Activated effector memory CD4-positive, alpha-beta T cell treated with anti-CD3 and anti-CD28 coated beads, Interleukin-2, amount 50 U/mL, for 16 hours (primary cell): ENCODE measurements at places on chromosomes 12 and 14.

- DNase-seq = no peak
Observed at GRCh38 chr14:34030864-34031263, 80.0 kb upstream of the EGLN3 start.

- DNase-seq = no peak
Observed at GRCh38 chr14:66046035-66046434, 440.1 kb upstream of the CCDC196 start.

- no peak for DNase-seq
Observed at GRCh38 chr12:132631666-132632065, 13.1 kb downstream of the P2RX2 start.

- no peak for DNase-seq
Observed at GRCh38 chr12:64545081-64545382, 65.3 kb upstream of the RASSF3 start.

DNA sequence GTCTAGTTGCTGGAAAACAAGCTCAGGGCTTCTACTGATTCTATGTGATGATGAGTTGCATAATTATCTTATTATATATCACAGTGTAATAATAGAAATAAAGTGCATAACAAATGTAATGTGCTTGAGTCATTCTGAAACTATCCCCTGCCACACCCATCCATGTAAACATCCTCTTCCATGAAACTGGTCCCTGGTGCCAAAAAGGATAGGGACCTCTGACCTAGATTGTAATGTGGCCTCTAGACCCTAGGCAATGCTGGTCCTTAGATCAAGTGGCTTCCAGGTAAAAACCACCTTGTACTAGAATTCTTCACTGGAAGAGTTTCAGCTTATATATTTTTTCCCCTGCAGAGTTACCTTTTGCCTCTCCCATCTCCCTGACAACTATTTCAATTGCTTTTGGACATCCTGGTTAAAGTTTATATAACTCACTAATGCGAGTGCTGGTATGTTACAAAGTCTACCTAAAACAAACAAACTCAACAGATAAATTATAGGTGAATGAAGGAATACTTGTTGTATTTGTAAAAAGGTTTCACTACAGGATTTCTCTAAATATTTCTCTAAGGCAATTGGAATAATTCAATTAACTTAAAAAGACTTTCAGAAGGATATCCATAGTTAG is 462.5 kb downstream of the NAV3 start:
- no peak for DNase-seq

- DNase-seq = no peak
Observed at GRCh38 chr12:121533394-121534090, 47.3 kb downstream of the KDM2B start.

- no peak for DNase-seq
Observed at GRCh38 chr12:7605900-7606465, 59.7 kb downstream of the APOBEC1 start.

DNA sequence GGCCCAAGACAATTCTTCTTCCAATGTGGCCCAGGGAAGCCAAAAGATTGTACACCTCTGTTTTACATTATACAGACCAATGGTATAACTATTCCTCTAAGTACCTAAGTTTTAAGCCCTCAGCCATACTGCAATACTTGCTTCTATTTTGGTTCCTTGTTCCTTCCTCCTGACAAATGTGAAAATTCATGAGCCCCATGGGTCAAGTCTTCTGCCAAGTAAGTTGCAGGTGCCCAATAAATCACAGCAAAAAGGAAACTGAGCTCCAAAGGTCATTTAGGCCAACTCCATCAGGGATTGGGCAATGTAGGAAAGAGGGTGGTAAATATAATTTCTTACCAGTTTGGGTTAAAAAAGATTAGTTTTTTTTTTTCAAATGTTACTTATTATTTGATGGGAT is 57.7 kb upstream of the NPFF start:
- no peak for DNase-seq

GRCh38 chr14:102509746-102510615 is at the start of gene ANKRD9:
TSS of gene ANKRD9 (minus strand) at chr14:102509776. CDS start at chr14:102507889, 1,887 bp downstream.
- DNase-seq = peak; percentile 96

- no peak for DNase-seq
Observed at GRCh38 chr12:30807695-30808034, 52.9 kb upstream of the CAPRIN2 start.

- no peak for DNase-seq
Observed at GRCh38 chr12:109109746-109110350, 6.5 kb upstream of the ACACB start.

GRCh38 chr12:87925021-87925420 is 104.2 kb downstream of the C12orf50 start:
- no peak for DNase-seq

GRCh38 chr12:22518060-22518719 is 26.2 kb downstream of the C2CD5 start:
- DNase-seq = no peak

- peak; percentile 67 for DNase-seq
Observed at GRCh38 chr14:70289138-70289537, 70.3 kb downstream of the COX16 start.

GRCh38 chr14:55568618-55569017 is 11.4 kb upstream of the KTN1 start:
- DNase-seq = no peak

DNA sequence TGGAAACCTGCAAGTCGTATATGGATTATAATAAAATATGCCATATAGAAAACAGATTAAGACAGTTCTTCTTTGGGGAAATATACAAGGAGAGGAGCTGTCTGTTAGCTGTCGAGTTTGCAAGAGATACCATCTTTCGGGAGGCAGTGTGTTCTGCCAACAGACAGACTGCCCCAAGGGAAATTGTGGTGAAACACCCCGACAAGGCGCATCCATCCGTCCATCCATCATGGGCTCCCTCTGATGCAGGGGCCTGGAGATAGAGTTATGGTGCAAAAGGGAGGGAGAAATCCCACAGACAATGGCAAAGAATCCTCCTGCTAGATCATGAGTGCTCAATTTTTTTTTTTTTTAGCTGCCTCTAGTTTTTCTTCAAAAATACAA is 156.3 kb downstream of the DPF3 start:
- no peak for DNase-seq

DNA sequence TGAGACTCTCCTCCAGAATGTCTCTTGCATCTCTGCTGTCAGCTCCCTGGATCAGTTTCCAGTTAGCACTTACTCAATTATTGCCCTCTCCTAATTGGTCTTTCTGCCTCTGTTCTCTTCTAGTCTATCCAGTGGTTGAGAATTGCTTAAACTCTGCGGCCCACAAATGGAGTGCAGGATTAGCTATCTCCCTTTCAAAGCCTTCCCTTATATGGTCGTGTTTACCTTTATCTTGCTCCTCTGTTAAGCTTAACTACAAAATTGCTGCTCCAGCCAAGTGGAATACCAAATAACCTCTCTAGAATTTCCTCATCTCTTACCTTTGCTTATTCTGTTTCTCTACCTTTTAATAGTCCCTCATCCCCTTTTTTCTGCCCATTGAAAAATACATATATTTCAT is 132.7 kb downstream of the NRXN3 start:
- DNase-seq = no peak

DNA sequence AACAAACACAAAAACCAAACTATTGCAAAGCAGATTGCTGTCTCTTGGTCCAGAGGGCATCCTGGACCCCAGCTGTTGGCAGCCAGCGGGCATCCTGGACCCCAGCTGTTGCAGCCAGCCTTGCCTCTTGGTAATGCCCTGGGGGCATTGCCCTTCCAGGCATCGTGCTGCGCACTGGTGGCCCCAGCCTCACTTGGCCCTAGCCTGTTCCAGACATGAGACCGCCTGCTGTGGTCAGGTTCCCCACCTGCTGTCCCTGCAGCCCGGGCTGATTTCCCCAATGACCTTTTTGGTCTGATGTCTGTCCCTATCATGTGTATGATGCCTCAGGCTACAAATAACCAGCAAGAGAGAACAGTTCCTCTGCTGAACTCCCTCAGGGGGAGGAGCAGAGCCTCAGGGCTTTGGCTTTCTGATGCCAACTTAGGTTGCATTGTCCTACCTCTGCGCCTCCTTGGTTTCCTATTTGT is 20.8 kb downstream of the MLXIP start:
- no peak for DNase-seq

DNA sequence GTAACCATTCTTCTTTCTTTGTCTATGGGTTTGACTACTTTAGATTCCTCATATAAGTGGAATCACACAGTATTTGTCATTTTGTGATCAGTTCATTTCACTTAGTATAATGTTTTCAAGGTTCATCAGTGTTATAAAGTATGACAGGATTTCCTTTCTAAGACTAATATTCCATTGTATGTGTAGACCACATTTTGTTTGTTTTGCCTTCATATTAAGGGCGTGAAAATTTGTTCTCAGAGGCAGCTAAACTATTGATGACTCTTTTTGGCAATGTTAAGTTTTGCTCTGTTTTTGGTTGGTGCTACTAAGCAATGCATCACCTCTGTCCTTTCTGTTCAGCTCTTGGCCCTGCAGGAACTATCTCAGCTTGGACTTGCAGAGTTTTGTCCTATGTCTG is 1.7 kb upstream of the KLRG1 start:
- no peak for DNase-seq

DNA sequence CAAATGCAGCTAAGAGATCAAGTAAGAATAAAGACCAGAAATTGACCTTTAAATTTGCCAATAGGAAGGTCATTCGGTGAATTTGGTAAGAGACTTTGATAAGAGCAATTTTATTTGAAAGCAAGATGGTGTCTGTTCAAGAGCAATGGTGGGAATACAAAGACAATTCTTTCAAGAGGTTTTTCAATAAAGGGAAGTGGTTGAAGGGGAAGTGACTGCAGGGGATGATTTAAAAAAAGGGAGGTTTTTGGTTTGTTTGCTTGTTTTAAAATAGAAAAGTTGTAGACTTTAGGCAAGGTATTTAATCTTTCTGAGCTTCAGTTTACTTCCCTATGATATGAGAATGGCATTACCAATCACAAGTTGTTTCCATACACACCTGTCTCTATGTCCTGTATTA is 4.3 kb upstream of the APPL2 start:
- DNase-seq = no peak

- DNase-seq = no peak
Observed at GRCh38 chr14:78863143-78863542, 693.0 kb downstream of the NRXN3 start.

- no peak for DNase-seq
Observed at GRCh38 chr12:127519779-127520178, 747.2 kb upstream of the TMEM132C start.

- DNase-seq = no peak
Observed at GRCh38 chr14:95526483-95527386, 8.1 kb upstream of the GLRX5 start.

DNA sequence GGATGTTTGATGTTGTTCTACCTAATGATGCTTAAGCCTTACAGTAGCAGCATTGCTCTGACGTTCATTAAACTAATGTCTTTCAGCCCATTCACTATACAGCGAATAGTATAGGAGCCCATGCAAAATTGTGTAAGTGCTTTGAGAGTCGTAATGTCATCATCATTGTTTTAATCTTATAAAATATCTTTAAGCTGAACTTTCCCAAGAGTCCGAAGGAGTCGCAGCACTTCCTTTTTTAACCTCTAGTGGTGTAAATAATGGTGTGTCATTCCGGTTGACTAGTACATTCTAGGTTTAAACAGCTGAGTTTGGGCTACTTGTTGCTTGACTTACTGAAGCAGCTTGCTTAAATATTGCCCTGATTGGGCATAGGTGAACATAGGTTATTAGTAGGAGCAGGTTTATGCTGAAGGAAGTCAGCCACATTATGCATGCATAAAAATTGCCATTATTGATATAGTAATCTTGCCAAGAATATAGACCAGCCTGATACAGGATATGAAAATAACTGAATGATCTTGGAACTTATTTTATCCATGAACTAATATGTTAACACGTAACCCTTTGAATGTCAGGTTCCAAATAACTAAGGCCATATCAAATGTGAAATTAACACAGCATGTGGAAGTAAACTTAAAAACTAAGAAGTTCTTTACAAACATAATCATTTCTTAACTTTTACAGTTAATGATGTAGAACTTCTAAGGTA is 2.6 kb downstream of the WNK1 start:
- no peak for DNase-seq

DNA sequence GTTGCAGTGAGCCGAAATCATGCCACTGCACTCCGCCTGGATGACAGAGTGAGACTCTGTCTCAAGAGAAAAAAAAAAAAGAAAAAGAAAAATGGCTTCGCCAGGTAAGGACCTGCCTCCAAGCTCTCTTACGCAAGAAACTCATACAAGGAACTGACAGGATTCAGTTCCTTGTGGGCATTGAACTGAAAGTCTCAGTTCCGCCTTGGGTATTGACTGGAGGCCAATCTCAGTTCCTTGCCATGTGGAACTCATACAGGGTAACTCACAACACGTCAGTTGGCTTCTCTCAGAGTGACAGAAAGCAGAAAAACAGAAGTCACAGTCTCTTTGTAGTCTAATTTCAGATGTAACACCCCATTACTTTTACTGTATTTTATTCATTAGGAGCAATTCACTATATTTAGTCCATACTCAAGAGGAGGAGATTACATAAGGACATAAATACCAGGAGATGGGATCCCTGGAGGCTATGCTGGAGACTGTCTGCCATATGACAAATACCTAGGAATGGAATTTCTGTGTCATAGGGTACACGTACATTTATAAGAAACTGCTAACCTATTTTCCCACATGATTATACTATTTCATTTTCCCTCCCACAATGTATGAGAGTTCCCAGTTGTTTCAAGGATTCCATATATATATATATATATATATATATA is 11.4 kb upstream of the NOPCHAP1 start:
- no peak for DNase-seq

DNA sequence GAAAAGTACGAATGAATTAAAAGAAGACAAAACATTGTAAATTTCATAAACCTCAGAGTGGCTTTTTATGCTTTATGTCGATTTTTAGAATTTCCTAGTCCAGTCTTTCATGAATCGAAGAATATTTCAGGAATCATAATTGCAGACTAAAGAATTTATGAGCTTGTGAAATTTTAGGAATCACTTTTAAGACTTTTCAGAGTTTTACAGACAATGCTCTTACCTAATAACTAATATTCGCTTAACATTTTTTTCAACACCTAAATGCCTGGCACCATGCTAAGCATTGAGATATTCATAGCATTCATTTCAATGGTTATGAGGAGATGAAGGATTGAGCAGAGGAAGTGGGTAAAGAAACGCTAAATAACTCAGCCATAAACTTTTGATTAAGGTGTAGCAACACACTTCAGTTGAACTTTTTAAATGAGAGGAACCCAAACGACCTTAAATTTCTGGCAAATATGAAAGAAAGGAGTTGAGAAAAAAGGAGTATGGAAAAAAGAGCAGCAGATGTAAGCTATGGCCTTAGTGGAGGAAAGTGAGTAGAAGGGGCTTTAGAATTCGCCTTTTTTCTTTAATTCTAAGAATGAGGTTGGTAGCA is 739 bp upstream of the USP44 start:
- DNase-seq = no peak

GRCh38 chr14:101004954-101005353 is 101.4 kb upstream of the RTL1 start:
- no peak for DNase-seq

DNA sequence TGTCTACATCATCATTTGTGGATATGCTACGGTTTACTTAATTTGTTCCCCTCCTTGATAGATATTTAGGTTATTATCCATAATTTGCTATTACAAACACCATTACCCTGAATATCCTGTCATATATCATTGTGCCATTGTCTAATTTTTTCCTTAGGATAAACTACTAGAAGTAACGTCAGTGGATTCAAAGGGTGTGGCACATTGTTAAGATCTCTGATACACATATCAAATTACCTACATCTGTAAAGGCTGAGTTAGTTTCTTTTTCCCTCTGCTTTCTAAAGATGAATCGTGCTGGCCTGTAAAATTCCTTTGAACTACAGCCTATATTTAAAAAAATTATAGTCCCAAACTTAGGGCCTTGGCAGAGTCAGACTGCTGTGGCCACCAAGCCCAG is 53.9 kb upstream of the STRN3 start:
- DNase-seq = no peak

- DNase-seq = peak; percentile 84
Observed at GRCh38 chr14:99274346-99275221, 2.6 kb upstream of the BCL11B start.

GRCh38 chr12:119666900-119667576 is 895 bp upstream of the PRKAB1 start:
- DNase-seq = no peak
